ENCODE measurements at places on chromosomes 7 and 10. TPM values are rescaled to one million over a fixed set of nuclear protein-coding genes. Genes with fewer than 3 reads are reported as not detected.

Gene REPIN1
- 51.0 TPM for total RNA-seq

Gene ADCYAP1R1
- under 0.01 TPM for total RNA-seq

Gene FAM237B
- total RNA-seq, result not detected

Gene NKX1-2
- not detected for total RNA-seq

Gene KLF14
- total RNA-seq, result not detected

Gene HOXA10
- 0.36 TPM for total RNA-seq

Gene HYAL4
- under 0.01 TPM for total RNA-seq

Gene GLI3
- total RNA-seq, result 3.5 TPM

Gene ACBD7
- 1.4 TPM for total RNA-seq

Gene NOS3
- total RNA-seq, result 54.8 TPM

Gene EFCAB10
- under 0.01 TPM for total RNA-seq

Gene VSIR
- 8.3 TPM for total RNA-seq

Gene CLDN3
- 0.09 TPM for total RNA-seq

Gene HOXA9
- total RNA-seq, result 0.81 TPM

Gene ZNF25
- 7.7 TPM for total RNA-seq

Gene ST8SIA6
- total RNA-seq, result 0.72 TPM

Gene CXCL12
- 34.2 TPM for total RNA-seq

Gene NPY4R
- 0.19 TPM for total RNA-seq

Gene ZPBP
- not detected for total RNA-seq

Gene VGF
- total RNA-seq, result under 0.01 TPM

Gene ZNF804B
- total RNA-seq, result not detected

Gene ACTL6B
- total RNA-seq, result not detected

Gene PODXL
- 66.4 TPM for total RNA-seq

Gene DLX5
- total RNA-seq, result not detected

Gene PCLO
- 0.45 TPM for total RNA-seq

Gene SEC31B
- 5.4 TPM for total RNA-seq

Gene UBE2D4
- 6.2 TPM for total RNA-seq

Gene HSPA14
- 10.2 TPM for total RNA-seq

All from endothelial cell of coronary artery (primary cell).